ENCODE measurements at places on chromosomes 1 and 21.

DNA sequence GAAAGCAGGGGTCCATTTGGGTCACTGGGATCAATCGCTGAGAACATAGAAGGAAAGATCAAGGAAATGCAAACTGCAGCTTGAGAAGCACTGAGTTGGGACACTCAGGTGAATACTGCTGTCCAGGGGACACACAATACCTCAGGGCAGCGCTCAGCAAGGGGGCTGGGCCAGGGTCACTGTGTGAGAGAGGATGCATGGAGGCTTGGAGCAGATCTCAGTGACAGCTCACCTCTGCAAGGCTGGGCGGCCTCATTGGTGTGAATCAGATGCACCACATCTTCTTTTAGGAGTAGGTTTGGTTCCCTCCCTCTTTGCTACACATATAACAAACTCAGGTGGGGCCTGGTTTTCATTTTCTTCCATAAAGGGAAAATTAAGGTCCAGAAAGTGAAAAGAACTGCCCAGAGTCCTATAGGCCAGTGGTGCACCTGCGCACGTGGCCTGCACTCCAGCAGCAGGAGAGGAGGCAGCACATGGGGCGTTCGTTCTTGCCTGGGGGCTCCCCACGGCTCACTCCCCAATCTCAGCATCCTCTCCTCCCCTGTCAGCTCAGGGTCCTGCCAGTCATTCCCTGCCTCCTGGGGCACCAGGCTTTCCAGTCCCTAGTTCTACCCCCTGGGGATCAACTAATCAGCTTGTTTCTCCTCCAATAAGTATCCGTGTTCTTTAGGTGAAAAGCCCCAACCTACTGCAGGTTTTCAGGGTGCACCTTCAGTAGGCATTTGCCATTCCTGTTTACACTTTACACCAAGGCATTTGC lies 1.5 kb downstream of the A3GALT2 start:
- DNase-seq: peak; percentile 23

GRCh38 chr1:175152006-175152652 lies 40.4 kb downstream of the KIAA0040 start:
- DNase-seq: peak; percentile 88

DNA sequence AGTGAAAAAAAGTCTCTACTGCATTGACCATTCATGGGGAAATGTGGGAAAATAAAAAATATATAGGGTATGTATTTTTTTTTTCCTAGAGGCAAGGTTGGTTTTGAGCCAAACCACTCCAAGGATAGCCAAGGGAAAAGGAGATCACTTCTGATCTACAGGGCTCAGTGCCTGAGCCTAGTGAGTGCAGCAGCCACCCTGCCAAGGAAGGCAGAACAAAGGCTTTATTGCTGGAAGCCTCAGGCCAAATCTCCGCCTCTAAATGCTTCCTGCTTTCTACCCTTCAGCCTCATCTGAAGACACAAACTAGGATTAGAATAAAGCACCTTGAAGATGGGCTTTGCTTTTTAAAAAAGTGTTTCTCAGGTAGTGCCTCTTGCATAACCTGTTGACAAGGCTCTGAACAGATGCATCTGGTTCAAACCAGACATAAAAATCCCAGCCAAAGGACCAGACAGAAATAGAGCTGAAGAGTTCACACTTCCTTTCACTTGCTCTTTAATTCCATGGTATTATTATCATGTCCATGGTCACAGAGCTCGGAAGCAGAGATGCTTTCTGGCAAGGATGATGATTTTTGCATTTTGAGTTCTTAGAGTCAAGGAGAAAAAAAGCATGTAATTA lies 10.5 kb downstream of the C1orf115 start:
- DNase-seq: no peak

- peak; percentile 68 for DNase-seq
These were observed 6.5 kb downstream of the LRP8 start for GRCh38 chr1:53321366-53321765.

- DNase-seq: no peak
These were observed 15.9 kb upstream of the PADI3 start for GRCh38 chr1:17232759-17233661.

DNA sequence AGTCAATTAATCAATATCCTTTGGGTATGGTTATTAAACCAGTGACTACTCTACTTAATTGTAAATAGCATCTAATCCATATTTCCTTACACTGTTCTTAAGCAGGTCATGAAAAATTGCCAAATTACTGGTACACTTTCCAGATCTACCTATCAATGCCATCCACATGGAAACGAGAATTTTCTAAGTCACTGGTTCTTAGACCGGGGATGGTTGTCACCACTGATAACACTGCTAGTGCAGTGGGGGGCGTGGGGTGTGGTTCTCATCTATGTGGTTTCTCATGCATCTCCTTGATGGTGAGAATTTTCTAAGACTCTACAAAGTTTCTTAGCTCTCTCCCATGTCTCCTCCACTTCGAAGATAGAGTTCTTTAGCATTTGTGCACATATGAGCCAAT lies 63.7 kb upstream of the COG2 start:
- no peak for DNase-seq

DNA sequence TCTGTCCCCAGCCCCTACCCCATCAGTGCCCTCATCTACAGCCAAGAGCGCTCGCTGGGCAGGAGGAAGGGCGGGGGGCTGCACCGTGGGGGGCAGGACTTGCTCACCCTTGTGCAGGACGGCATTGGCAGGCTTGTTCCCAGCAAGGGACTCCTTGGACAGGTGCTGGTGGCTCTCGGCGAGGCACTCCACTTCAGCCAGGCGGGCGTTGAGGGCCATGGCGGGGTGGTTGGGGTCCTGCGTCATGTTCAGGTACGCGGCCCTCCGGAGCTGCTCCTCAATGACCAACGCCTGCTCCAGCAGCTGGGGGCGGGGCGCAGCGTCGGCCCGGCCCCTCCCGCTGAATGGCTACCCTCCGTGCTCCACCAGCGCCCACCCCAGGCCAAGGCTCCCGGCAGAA lies 64.0 kb downstream of the KCNAB2 start:
- DNase-seq: no peak

DNA sequence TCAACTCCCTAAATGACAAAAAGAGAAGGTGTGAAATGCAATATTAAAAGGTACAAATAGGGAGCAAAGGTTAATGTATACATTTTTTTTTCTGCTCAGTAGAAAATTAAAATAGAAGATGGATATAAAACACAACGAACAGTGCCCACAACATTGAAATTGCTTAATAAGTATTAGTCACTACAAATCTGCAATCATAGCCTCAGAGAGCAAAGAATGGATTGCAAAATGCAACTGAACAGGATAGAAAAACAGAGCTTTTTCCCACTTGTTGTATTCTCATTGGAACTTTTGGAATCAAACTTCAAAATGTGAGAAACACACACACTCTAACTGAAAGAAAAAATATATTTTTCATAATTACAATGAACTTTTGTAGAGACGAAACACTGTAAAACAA lies 552.2 kb upstream of the NCAM2 start:
- no peak for DNase-seq

DNA sequence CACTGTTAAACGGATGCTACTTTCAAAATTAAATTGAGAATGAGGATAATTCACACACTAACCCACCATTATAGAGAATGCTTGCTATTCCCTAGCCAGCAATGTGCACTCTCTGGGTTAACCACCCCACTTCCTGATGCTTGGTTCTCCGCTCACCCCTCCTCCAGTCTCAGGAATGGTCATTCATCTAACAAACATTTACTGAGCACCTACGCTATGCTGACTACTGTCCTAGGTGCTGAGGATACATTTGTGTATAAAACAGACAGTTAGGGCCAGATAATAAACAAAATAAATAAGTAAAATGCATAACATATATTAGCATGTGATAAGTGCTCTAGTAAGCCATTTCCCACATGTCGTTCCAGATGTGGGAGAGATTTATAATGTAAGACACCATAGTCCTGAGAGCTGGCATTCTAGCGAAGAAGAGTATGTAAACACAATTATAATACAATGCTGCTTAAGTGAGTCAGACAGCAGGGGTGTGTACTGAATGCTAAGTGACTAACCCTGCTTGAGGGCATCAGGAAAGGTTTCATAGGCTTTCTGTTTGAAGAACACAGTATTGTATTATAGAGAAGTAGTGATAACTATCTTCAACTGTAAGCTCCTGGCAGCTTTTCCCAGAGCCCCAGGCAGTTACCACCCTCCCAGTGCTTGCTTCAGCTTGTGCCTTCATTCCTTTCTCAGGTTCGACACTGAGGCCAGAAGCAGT lies 126.7 kb upstream of the CACHD1 start:
- no peak for DNase-seq

GRCh38 chr1:234955107-234955731 lies 173.4 kb downstream of the TOMM20 start:
- DNase-seq: peak; percentile 45

- DNase-seq: no peak
These were observed 556.5 kb downstream of the PTBP2 start for GRCh38 chr1:97277891-97278654.

GRCh38 chr1:167641786-167642500 lies 11.9 kb downstream of the RCSD1 start:
- no peak for DNase-seq

GRCh38 chr1:157412308-157412707 lies 140.0 kb downstream of the FCRL5 start:
- no peak for DNase-seq

GRCh38 chr1:12356004-12356890 lies 126.4 kb downstream of the VPS13D start:
- no peak for DNase-seq

DNA sequence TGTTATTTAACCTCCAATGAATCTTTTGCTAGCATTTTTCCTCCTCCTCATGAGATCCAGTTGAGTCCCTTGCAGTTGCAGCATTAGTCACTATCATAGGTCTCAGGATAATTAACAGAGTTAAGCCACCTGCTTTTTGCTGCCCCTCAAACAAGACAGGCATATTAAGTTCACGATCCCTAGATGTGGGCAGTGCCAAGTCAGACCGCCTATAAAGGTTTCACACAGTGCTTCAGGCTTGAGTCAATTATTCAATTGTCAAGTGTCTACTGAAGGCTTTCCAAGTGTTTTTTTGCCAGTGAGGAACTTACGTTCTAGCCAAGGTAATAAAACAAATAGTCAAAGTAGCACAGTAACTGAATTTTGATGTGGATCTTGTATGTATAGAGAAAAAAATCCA lies 175.0 kb downstream of the DAB1 start:
- DNase-seq: no peak

GRCh38 chr1:107777664-107778047 lies 187.3 kb downstream of the VAV3 start:
- DNase-seq: no peak

GRCh38 chr1:153546796-153547559 lies 1.4 kb upstream of the S100A4 start:
- DNase-seq: peak; percentile 48

GRCh38 chr1:229238231-229238630 lies 32.7 kb upstream of the RAB4A start:
- no peak for DNase-seq

- peak; percentile 91 for DNase-seq
These were observed 32.1 kb upstream of the APOBEC4 start for GRCh38 chr1:183685112-183685713.

- peak; percentile 91 for DNase-seq
These were observed 58.7 kb downstream of the DMRTB1 start for GRCh38 chr1:53517821-53518352.
